Stimulated activated CD8-positive, alpha-beta memory T cell treated with anti-CD3 and anti-CD28 coated beads, Interleukin-7, amount 100 ng/mL, for 1 hour (primary cell): ENCODE measurements at places on chromosomes 5 and 9.

GRCh38 chr5:976849-977751 lies 31.5 kb upstream of the NKD2 start:
- DNase-seq = no peak

DNA sequence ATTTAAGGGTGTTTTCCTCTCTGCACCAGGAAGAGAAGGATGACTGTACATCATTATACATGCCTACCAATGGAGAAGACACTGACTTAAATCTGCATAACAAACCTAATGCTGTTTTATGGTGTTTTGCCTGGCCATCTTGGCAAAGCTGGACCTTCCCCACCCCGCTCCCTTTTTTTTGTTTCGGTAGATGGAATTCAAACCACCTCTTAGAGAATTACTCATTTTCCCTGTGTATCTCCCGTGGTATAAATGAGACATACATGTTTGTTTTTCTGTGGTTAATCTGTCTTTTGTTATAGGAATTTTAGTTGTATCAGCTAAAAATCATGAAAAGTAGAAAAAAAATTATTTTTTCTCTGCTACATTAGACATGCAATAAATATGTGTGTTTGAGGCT lies 28.8 kb downstream of the IL12B start:
- no peak for DNase-seq

GRCh38 chr5:152181461-152181860 lies 223.6 kb downstream of the NMUR2 start:
- DNase-seq = no peak

DNA sequence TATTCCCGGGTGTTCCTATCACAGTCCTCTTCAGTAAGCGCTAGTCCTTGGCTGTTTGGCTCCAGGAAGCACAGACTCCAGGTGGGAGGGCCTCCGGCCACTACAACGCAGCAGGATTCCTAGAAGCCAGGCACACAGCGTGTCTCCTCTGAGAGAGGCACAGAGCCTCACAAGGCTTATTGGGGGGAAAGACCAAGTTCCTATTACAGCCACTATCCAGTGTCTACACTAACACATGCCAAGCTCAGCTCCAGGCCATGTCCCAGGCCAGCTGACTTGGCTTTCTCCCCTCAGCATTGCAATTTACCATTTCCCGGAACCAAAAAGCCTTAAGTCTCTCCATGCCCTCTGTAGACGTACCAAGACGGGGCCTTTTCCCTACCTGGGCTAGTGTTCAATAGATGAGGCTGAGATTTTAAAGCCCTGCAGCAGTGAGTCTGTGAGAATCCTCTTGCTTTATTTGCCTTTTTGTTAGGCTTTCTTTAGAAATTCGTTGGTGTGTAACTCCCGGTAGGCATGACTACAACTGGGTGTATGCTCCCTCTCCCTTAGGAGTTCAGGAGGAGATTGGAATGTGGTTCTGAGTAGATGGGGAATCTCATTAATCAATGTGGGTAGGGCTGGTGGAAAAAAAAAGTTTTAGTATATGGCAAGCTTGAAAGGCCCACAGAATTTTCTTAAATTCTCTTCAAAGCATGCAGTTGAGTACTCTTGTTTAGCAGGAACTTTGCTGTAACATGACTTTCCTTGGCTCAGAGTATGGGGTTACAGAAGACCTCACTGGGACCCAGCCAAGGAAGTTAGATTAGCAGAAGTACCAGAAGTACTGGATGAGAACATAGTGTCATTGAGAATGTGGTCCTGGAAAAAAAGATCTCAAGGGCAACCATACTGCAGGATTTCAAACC lies 84.3 kb upstream of the SLC1A3 start:
- DNase-seq = no peak

DNA sequence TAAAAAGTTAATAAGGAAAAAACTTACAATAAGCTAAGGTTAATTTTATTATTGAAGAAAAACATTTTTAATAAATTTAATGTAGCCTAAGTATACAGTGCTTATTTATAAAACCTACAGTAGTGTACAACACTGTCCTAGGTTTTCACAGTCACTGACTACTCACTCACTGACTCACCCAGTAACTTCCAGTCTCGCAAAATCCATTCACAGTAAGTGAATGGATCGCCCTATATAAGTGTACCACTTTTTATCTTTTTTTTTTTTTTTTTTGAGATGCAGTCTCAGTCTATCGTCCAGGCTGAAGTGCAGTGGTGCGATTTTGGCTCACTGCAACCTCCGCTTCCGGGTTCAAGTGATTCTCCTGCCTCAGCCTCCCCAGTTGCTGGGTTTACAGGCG lies 47.7 kb downstream of the FNIP1 start:
- no peak for DNase-seq

GRCh38 chr9:17005056-17005823 lies 129.6 kb upstream of the CNTLN start:
- DNase-seq = no peak

DNA sequence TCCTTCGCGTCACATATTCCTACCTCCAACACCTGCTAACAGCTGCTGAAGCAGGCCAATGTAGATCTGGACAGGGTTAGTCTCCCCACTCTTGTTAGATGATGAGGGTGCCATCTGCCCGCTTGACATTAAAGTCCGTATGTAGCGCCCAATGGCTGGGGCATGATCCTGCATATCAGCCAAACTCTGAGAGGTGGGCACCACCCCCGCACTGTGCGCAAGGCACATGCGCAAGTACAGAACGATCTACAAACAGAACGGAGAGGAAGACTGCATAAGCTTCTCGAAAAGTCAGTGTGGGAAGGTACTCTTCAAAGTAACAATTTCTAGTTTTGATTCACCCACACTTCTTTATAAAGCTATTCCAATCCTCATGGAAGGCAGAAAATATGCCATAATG lies 69.8 kb downstream of the ECPAS start:
- no peak for DNase-seq

DNA sequence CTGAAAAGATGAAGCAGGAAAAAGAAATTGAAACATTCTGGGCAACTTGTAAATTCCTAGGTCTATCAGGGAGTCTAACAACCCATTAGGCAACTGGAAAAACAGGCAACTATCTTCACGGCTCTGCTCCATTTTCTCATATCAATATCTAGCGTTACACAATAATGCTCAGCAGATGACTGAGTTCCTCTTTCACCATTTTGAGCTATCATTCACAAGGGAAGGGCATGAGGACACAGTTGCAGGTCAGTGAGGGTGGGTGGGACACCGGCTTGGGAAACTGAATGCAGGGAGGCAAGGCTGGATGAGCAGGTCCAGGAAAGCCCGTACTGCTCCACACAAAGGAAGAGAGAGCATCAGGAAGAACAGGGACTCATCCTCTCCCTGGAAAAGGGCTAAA lies 67.0 kb downstream of the FRMD3 start:
- no peak for DNase-seq

DNA sequence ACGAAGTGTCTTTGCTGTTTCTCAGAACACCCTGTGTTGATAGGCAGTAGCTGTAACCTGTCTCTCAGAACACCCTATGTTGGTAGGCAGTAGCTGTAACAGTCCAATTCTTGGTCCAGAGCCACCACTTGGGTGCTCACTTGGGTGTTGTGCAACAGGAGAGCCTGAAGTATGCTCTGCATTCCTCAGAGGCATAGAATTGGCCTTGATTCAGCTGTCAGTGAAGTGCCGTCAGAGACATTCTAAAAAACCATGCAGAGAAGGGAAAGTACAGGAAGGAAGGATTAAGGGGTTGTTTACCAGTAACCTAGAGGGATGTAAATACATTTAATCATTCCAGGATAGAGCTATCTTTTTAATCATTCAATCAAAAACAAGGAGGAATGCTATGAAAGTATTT lies 231.2 kb downstream of the ARRDC3 start:
- DNase-seq = no peak

DNA sequence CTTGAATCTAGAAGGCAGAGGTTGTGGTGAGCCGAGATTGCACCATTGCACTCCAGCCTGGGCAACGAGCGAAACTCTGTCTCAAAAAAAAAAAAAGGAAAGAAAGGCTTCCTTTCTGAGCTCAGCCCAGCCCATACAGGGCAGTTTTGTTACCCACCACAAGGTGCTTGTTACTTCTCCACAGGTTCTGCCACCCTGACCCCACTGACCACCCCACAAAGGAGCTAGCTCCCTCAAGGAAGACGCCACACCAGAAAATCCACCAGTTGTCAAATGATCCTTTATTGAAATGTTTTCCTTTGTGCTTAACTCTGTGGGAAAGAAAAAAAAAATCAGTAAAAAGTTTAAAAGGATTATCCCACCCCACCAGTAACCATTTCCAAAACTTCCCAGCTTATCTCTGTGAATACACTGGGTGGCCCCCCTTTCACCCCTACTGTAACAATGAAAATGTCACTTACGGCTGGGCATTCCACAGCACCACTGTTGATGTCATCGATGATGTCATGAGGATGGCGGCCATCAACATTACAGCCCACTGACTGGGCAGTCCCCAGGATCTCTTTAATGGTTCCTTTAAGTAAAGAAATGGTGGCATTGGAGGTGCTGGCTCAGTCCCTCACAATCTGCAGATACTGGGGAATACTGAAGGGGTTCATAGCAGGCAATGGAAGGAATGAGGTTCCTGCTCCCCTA lies 3.6 kb downstream of the RPL12 start:
- DNase-seq = no peak

DNA sequence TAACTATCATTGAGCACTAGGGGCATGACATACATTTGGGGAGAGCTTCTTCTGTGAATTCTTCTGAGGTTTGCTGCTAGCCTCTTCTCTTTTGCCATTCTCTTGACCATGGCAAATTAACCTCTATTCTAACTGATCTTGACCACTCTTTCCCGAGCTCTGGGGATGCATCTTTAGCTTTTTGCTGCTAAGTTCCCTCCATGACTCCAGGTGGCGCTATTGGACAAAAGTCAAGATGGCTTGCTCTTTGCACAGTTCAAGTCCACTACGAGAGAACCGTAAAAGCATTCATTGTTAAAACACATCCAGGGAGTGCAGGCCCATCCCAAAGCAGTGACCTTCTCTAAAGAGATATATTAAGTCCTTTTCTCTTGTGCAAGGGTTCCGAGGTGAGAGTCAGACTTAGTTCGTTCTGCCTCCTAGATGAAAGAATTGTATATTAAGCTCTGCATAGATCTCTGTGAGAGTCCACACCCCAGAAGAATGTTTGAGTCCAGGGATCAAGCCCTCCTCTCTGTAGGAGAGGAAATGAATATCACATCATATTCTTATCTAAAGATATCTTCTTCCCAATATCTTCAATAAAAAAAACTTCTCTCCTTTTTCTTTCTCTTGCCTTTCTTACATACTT lies 1152.9 kb upstream of the CDH6 start:
- DNase-seq = no peak

GRCh38 chr5:166257661-166258060 lies 2033.8 kb upstream of the WWC1 start:
- DNase-seq = no peak

DNA sequence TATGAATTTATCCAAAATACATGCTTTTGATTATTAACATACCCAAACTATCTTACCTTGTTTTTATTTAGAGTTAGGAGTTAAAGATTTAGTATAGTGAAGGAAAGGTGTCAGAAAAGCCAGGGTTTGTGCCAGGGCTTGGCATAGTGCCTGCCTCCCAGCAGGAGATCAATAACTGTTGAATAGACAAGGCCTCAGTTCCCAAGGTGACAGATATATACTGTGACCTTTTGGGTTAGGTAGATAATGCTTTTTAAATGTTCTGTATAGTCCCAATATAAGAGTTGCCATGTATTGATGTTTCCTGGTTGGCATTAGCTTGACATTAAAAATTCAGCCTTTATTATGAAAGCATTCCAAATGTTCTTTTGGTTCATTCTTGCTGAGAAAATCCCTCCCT lies 121.8 kb downstream of the MCTP1 start:
- no peak for DNase-seq

DNA sequence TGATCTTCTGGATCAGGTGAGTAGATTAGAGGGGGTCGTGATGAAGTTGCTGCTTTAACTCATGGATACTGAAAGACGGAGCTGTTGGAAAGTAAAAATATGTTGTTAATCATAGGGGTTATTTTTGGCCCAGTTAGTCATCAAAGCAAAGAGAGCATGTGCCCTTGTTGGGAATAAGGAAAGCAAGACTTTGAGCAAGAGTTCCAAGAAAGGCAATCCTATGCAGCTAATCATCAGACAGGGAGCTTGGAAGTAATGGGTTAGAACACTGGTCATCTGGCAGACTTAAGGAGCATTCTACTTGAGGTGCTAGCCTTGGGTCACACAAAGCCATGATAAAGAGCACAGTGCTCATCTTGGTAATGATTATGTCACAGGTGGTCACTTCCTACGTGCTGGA lies 18.3 kb downstream of the ASPN start:
- DNase-seq = no peak

- DNase-seq = no peak
These were observed 105.5 kb downstream of the MACIR start for GRCh38 chr5:103364074-103364473.

GRCh38 chr5:157596487-157596886 lies 20.9 kb upstream of the ADAM19 start:
- no peak for DNase-seq

- DNase-seq = no peak
These were observed 83.7 kb downstream of the GALNT10 start for GRCh38 chr5:154273963-154274827.

DNA sequence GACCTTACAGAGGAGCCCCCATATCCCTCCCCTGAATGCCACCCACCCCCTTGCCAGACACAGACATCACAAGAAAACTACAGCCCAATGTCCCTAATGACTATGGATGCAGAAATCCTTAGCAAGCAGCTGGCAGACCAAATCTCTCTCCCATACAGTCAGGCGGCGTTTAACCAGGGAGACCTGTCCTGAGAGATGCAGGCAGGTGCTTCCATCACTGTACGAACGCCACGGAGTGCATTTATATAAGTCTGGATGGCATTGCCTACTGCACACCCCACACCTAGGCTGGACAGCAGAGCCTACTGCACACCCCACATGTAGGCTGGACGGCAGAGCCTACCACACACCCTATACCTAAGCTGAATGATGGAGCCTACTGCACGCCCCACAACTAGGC lies 34.4 kb upstream of the SARDH start:
- DNase-seq = no peak

DNA sequence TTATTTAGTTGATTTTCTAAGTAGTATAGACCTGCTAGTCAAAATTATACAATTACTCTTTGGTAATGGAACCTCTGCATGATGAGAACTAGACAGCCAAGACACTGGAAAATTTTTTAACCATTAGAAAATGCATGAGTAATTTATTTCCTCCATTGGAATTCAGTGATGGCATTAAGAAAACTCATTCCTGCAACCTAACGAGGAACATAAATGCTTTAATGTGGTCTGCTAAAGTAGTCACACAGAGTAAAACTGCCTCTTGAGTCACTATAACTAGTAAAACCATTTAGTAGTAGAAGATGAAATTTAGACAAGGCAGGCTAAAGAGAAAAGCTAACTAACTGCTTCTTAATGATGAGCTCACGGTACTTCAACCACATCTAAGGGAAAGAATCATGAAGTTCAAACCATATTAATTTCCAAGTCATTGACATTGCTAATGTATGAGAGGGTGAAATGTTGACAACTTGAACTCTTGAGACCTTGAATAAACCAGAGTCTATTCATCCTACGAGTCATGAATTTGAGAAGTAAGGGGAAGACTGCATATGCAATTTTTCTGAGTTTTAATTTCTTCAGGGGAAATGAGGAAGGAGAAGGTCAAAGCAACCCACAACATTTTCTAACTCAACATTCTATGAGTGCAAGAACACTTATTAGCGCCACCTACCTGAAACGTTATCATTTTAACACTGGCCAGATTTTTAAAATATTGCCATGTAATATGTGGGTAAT lies 74.4 kb downstream of the GLIS3 start:
- no peak for DNase-seq

- no peak for DNase-seq
These were observed 71.0 kb upstream of the FCN1 start for GRCh38 chr9:134988706-134989105.
